NCI-H345 (cell line): ENCODE measurements at places on chromosomes 11 and 22.
A peak's percentile ranks its signal among the peaks of the same experiment; 100 is the strongest.

GRCh38 chr22:40322021-40322420 is 24.3 kb upstream of the ADSL start:
- no peak for DNase-seq

DNA sequence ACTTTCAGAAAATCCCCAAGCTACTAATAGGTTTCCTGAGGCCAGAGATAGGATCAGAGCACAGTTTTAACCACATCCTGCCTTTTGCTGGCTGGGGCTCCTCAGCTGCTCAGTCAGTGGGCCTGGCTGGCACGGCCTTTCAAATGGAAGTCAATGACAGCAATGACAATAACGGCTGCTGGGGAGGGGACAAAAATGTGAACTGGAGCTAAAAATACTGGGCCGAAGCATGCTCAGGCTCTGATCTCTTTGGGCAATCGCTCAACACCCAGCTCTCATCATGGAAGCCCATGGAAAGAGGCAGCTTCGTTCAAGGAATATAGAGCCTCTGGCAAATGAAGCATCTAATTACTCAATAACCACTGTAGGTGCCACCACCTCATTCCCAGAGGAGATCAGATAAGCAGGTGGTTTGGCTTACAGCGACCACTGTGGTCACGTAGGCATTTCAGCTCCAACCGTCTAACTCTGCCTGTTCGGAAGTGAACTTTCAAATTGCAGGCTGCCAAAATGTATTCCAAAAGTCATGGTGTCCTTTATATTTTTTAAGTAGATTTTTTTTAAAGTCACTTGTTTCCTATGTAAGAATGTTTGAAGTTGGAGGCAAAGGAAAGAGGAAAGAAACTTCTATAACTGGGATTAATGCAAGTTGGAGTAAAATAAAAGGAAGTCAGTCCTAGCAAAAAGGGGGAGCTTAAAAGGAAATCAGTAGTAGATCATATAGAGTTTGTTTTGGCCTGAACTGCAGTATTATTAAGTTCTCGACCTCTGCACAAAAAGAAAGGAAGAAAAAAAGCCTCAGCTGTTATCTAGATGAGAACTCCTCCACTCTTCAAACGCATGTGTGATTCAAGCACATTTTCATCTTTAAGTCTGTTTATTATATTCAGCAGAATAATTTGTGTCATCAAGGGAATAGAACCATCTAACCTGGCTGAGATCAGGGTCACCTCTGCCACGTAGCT is 14.1 kb downstream of the WT1 start:
- no peak for DNase-seq

DNA sequence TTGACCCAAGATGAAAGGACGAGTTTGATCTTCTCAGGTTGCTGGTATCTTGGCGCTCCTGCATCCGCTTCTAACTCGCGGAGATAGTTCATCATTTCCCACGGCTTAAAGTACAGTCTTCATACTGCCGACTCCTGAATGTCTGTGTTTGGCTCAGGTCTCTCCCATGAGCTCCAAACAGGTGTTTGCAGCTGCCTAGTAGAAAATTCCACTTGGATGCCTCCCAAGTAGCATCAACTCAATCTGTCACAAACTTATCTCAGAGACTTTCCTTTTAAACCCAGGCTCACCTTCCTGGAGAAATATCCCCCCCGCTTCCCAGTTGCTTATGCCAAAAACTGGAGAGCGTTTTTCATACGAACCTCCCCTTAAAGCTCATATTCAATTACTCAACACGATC is 986.5 kb downstream of the TBC1D22A start:
- DNase-seq: no peak

DNA sequence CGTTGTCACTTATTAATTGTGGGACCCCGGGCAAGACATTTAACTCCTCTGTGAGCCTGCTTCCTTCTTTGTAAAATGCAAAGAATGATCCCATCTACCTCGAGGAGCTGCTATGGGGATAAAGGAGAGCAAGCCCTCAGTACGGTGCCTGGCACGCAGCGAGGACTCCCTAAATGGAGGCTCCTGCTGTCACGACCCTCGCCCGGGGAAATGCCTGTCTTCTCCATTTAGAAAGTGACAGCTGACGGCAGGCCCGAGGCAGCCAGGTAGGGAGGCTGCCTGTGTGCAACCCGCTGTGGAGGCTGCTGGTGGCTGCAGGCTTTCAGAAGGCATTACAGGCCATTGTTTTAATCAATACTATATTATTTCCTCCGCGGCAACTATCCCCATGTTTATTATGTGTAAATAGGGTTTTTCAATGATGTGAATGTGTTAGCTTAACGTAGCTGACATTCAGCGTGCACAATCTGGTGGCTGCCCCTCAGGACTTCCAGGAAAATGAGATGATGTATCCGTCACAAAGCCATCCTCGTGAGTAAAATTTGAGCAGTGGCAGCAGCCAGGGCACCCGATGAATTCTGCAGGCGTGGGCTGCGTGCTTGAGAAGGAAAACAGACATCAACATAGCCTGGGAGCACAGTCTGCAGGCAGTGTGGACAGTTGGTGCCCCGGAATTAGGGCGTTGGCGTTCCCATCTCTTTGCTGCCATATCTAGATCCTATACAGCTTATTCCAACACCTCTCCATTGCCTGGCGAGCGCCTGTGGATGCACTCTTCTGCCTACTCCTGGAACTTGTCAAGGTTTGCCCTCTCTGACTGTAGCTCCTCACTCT is 228.3 kb downstream of the ST3GAL4 start:
- no peak for DNase-seq

- DNase-seq: peak; percentile 49
These were observed 15.1 kb upstream of the CABP7 start for GRCh38 chr22:29704528-29705285.

DNA sequence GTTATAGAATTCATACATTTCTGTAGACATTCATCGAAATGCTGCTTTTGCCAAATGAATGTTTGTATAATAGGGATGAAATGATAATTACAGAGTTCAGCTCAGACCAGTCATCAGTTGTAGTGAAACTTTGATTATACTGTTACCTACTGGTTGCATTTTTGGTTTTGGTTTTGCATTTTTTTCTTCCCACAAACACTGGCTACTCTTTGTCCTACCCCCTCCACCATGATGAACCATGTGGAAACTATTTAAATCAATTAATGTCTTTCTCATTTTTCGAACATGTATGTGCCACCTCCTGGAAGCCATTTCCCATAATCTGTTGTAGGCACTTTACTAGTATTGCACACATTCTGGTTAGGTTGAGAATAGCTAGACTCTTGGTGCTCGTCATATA is 75.3 kb upstream of the MTNR1B start:
- DNase-seq: no peak

DNA sequence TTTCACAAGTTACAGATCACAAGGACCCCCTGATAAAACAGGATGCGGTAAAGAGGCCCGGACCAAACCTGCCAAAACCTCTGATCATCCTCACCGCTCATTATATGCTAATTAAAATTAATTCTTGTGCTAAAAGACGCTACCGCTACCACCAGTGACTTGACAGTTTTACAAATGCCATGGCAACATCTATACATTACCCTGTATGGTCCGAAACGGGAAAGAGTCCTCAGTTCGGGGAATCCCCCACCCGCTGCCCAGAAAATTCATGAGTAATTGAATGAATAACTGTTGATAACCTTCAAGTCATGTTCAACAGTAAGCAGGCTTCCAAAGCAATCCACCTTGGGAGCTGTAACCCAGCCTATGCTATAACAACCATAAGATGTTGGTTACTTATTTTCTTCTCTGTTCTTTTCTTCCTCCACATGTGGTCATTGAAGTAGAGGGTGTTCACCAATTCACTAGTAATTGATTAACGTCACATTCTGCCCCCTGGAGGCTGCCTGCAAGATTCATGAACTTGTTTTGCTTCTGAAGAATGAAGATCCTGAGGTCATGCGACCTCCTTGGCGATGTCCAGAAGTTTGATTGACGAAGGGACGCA is 20.6 kb downstream of the APOBEC3H start:
- peak; percentile 4 for DNase-seq

DNA sequence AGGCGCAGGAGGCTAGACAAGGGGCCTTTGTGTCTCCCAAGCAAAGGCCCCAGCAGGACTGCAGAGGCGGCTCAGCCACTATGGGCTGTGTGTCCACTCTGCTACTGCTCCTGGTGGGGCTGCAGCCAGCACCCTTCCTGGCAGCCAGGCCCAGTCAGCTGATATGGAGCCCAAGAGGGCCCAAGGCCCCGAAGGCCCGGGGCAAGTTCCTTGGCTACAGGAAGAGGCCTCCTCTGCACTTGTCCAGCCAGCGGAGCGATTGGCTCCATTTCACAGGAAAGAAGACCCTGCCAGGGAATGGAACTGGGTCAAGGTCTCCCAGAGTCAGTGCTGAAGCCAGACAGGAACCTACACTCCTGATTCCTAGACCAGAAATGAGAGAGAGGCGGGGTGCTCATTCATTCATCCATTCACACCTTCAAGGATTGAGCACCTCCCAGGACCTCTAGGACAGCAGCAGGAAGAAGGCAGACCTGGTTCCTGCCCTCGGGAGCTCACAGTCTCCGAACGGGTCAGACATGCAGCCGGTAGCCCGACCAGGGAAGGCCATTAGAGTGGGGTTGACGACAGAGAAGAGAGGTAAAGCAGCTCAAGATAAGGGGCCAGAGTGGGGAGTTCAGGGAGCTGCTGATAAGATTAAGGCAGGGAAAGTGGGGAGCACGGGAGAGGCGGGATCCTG is 811 bp upstream of the P2RY2 start:
- DNase-seq: no peak

DNA sequence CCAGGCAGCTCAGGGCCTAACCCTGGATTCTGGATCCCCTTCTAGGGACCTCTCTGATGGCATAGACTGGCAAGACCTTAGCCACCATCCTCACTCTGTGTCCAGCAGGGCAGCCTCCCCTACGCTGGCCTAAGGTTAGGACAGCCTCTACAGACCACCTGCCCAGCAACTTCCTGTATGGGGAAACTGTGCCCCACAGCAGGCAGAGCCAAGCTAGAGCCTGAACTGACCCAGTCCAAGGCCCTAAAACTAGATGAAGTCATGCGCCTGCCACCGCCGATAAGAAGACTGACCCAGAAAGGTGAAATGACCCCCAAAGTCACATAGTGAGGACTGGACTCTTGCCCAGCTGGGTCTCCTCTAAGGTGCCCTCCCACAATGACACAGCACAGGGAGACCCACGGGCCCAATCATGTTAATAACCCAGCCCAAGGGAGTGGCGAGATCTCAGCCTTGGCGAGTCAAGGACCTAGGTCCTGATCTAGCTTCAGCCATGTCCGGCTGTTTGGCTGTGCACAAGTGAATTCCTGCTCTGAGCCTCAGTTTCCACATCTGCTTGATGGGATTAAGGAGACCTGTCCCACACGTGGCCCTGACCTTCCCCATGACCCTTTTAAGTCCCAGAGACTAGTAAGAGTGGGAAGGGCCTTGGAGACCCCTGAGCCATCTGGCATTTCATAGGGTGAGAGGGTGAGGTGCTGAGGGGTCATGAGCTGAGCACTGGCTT is 17.6 kb downstream of the STARD10 start:
- DNase-seq: no peak

DNA sequence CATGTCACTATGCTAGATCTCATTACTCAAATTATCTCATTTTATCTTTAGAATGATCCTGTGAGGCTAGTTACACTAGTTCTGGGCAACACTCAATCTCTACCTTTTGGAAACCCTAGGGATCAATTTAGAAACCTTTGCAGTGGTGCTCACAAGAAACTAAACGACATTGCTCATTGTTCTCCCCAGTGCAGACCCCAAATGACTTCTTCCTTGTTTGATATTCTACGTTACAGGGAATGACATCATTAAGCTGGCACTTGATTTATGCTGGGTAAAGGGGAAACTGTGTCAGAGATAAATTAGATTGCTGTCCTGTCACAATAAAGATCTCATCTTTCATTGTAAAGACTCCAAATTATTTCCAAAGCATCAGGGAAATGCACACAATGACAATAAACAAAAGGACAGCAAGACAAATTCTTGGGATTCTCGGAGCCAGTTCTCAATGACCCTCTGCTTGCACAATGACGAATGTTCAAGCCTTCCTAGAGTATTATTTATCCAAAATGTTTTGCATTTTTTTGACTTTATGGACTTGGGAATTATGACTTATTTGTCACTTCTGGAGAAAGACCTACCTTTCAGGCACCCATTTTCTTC is 1121.8 kb upstream of the TENM4 start:
- no peak for DNase-seq

DNA sequence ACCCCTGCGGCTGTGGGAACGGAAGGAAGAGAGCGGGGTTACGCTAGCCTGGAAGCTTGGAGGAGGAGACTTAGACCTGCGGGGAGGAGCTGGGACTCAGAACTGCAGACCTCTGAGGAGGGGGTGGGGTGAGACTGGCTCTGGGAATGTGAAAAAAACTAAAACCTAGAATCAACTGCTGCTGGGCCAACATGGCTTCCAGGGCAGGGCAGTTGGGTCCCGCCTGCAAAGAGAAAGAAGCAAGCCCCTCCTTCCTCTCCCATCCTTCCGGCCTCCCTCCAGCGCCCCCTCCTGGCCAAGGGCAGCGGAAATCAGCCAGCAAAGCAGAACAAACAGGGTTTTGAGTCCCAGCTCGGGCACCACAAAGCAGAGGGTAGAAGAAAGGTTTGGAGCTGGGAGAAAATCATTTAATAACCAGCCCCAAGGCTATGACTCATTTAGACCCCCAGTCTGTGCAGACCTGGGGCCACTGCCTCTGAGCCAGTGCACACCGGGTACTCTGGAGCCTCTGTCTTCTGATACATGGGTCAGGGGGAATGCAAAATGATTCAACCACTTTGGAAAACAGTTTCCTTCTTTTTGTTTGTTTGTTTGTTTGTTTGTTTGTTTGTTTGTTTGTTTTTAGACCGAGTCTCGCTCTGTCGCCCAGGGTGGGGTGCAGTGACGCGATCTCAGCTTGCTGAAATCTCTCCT is 7.3 kb upstream of the NCF4 start:
- peak; percentile 30 for DNase-seq

- no peak for DNase-seq
These were observed 103.2 kb upstream of the KIRREL3 start for GRCh38 chr11:127103586-127104388.

GRCh38 chr22:27443306-27443705 is 358.2 kb downstream of the MN1 start:
- DNase-seq: no peak

DNA sequence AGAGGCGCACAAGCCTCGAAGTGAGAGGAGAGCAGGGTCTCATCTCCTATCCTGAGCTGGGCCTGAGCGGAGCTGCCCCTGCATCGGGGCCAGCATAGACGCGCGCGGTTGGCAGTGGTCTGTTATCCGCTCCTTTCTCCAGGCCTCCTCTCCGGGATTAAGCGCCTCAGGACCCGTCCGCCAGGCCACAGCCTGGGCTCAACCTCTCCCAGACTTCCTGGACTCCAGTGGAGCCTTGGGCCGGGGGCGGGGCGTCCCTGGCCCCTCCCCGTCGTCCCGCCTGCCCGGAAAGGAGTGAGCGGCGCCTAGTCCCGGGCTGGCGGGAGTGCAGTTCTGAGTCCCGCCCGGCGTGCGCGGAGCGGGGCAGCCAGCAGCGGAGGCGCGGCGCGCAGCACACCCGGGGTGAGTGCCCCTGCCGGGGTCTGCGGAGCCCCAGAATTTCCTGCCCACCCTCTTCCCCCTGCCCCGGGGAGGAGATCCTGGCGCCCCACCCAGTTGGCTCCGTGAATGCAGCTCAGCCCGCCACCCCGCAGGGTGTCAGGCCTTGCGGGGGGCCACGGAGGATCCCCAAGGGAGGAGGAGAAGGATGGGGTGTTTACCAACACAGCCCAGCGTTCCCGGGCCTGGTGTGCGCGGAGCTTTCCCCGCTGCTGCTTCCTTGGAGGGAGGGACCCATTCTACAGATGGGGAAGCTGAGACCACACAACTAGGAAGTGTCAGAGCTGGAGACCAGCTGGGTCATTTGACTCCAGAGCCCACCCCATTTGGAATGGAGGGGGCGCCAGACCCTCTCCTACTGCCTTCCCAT is at the start of gene TCIRG1:
Gene TCIRG1 (plus strand): TSS at position 308 of the 808 bp plus-strand sequence. CDS start 2,247 bp downstream, outside the sequence.
- DNase-seq: no peak
